ENCODE measurements at places on chromosomes 3 and 15. TPM values are rescaled to one million over a fixed set of nuclear protein-coding genes. Genes with fewer than 3 reads are reported as not detected.

DNA sequence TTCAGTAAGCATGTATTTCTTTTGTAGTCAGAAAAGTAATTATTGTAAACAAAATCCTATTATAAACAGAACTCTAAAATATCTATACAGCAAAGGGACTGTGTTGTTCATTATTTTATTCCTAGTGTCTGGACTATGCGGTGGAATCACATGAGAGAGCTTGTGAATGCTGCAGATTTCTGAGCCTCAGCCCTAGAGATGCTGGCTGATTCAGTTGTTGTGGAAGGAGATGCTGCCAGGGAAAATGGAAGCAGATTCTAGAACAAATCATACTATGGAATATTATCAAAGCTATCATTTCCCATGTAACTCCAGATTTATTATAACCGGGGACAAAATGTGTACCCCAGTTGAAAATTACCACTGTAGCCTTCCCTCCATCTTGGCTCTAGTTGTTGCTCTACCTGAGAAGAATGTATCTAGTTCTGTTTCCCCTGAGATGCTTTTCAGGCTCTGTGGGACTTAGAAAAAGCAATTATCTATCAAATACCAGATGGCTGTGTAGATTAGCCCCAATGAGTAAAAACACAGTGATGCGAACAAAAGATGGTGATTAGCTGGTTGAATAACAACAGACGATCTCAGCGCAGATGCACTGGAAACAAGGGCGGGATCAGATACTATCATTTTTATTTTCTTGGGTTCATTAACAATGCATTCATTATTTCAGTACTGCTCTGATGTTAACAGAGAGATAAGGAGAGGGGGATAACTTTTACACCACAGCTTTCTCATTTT lies 131.3 kb downstream of the TMEM108 start:
- no peak for DNase-seq

LARP6 gene
- total RNA-seq: 40.7 TPM

- no peak for DNase-seq
Measured at GRCh38 chr3:171187706-171188290, 161.3 kb upstream of the SLC2A2 start.

DNA sequence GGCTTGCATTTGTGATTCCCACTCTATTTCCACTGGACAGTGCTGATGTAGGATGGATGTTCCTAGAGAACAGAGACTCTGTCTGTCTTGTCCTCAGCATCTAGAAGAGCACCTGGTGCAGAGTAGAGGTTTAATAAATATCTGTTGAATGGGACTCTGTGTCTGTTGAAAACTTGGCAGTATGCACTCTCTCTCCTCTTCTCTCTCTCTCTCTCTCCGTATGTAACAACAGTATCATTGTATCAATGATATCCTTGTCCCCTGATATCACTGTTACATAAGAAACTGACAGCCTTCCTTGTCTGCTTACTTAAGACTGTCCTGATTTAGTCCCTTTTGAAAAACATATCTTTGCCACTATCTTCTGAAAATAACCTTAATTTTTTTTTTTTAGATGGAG lies 24.3 kb upstream of the MGLL start:
- DNase-seq: no peak

DNA sequence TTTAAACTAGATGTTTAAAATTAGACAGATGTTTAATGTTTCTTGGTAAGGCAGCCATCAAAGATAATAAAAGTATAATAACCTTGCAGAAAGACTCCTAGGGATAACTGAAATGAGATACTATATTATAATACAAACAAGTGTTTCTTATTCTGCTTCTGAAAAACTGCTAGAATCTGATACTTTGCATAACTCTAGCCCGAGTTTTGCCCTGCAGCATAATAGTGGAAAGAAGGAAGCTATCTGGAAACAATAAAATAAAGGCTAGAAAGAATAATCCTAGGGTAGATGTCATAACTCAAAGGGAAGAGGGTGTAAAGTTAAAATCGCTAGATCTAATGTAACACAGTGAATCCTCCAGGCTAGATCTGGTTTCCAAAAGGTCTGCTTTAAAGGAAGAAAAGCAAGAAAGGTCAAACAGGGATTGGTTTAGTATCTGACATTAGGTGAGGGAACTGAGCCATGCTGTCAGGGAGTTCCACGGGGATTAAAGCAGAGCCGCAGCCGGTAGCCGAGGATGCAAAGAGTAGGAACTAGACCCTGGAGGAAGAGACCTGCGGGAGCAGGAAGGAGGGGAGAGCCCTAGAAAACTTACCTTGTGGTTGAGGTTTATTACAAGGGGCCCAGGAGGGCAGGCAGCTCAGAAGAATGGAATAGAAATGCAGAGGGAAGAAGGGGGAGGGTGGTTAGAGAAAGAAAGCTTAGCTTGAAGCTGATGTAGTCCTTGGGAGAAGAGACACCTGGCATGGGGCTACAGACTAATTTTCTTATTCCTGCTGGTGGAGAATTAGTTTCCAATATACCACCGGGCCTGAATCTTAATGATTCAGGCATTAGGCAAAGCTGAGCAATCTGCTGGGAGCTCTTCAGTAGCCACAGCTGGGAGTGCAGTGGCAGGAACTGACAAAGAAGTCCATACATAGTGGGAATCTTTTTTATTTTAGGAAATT lies 46.1 kb upstream of the TUSC7 start:
- no peak for DNase-seq

DNA sequence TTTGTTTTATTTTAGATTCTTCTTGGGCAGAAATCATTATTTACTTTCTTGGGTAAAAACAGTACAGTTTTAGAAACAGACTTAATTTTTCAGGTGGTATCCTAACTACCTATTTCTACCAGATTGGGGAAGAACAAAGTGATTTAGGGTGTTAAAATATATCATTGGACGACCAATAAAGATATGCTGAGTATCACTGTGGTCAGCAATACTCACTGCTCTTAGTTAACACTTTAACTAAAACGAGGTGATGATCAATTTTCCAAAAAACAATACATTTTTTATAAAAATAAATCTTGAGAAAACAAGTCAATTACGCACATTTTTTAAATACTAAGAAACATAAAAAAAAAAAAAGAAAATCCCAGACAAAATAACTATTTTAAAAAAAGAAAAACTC lies 3.6 kb downstream of the COPS2 start:
- DNase-seq: no peak

DNA sequence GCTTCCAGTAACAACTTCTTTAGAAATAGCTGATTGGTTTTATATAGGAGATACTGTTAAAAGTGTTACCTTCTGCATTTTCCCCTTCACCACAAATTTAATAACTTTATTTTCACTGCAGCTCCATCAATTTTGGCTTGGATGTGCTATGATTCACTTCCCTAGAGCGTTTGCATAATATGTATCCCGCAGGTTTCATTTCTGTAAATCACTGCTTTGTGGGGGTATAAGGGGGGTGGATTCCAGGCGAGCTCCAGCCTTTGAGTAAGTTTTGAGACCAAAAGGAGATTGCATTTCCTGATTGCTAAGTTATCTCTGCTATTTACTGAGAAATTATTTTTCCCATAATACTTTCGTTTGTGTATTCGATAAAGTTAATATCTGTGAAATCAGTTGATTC lies 232.6 kb downstream of the TBL1XR1 start:
- DNase-seq: no peak

DNA sequence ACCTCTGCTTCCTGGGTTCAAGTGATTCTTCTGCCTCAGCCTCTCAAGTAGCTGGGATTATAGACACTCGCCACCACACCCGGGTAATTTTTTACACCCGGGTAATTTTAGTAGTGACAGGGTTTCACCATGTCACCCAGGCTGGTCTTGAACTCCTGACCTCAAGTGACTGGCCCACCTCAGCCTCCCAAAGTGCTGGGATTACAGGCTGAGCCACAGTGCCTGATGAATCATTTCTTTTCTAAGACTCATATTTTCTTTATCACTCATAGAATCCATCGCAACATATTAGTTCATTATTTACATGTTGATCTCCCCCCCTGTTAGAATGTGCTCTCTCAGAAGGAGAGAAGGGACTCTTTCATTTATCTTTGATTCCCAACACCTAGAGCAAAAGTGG lies 109.5 kb upstream of the PTPRG start:
- no peak for DNase-seq

GRCh38 chr3:187227658-187228258 lies 30.5 kb downstream of the RTP1 start:
- no peak for DNase-seq

GRCh38 chr3:42036483-42036823 lies 54.7 kb upstream of the TRAK1 start:
- no peak for DNase-seq

AADACL2 gene
- not detected for total RNA-seq

DNA sequence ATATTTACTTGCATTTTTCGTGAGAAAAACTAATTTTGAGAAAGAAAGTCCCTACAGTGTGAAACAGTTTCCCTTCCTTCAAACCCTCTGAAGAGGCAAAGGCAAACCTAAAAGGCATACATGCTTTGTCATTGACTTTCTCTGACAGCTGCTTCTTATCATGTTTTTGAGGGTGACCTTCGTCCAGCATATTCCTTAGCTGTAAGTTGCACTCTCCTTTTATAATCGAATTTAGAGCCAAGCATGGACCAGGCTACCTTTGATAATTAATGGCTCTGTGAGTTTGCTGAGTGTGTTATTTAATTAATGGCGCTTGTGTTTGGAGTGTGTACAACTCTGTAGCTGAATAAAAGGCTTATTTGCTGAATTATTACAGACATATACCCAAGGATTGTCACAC lies 684.2 kb upstream of the CFAP20DC start:
- DNase-seq: no peak

DNA sequence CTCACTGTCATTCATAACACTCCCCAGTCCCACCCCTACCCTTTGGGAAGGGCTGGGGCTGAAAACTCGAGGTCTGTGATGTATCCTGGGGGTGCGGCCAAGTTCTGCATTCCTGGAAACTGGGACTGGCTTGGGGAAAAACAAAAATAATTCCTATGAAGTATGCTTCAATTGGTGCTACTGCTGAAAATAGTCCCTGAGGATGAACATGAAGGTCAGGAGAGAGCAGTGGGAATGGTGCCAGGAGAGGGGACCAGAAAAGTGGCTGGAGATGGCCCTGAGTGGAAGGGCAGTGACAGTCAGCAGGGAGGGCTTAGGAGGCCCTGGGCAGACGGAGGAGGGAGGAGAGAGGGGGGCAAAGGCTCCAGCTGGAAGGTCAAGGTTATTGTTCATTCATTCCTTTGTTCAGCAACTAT lies 4.8 kb upstream of the ISLR start:
- no peak for DNase-seq

MKRN2 gene
- 23.9 TPM for total RNA-seq

DNA sequence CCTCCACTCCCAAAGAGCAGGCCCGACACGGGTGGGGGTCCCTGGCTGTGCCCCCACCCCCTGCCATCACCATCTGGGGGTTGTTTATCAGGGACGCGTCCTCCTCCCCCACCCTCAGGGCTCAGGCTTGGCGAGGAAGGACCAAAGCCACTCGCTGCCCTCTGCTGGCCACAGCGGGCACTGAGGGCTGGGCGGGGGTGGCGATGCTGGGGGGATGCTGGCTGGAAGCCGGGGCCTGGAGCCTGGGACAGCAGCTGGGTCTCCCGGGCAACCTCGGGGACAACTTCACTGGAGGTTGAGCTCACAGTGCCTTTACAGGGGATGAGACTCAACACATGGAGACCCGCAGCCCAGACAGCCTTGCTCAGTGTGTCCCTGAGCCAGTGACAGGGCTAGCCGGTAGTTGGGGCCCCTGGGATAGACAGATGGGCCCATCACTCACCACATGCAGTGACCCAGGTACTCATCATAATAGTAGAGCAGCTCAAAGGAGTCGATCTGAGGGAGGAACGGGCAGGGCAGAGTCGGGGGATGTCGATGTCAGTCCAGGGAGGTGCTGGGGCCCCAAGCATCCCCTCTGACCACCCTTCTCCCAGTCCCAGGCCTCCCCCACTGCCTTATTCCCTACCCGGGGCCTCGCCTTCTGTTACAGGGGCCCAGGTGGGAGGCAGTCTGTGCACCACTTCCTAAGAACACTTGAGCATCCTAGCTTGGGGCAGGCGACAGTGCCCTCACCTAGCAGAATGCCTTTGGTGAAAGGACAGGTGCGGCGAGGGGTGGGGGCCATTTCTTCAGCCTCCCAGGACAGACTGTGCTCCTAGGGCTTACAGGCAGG lies 5.9 kb upstream of the CALML4 start:
- DNase-seq: peak; percentile 85

GRCh38 chr3:56351537-56351936 lies 116.7 kb downstream of the ERC2 start:
- DNase-seq: no peak

GRCh38 chr3:171712171-171712938 lies 97.9 kb downstream of the PLD1 start:
- no peak for DNase-seq

GRCh38 chr15:56617628-56618027 lies 115.7 kb downstream of the ZNF280D start:
- no peak for DNase-seq

DNA sequence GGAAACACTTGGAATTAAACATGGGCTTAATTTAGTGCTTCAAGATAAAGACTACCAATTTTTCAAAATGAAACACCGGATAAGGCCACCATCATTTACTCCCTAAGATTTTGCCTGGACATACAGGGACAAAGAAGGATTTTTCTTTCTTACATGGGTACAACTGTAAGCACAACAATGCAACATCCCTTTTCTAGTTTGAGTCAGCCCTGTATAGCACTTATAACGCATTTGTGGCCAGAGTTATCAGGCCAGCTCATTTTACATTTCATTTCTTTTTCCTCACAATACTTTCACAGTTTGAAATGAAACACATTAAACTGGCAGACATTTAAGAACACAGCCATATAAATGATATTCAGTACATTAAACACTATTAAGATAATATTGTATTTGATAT lies 9.8 kb upstream of the SUCNR1 start:
- DNase-seq: no peak

DNA sequence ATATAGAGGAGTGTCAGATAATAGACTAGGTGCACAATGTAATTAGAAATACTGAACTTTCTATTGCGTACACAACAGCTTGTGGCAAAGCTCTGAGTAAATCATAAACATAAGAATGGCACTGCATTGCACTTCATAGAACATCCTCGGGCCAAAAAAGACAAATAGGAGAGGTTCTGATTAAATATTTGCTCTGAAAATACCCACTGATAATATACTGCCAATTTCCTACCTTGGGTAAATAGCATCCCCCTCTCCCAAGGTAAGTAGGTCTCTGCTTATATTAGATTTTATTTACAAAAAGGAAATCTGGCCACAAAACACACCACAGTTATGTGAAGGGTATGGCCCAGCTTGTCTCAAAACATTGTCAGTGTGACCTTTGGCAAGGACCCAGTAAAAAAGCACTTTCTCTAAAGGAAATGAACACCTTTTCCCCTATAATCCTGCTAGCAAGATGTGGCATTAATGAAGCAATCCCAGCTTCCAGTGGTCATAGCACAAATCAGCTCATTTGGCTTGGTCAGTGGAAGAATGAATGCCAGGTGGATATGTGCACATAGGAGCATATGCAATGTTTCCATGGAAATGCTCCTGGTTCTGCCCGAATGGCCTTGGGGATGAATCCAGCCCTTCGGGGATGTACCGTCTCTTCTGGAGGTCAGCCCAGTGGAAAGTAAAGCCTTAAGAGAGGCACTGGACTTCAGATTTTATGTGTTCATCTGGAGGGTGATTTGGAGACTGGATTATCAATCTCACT lies 315.9 kb downstream of the LSAMP start:
- no peak for DNase-seq

DUOXA2 gene
- not detected for total RNA-seq
